ENCODE measurements at places on chromosomes 7 and 10.

- DNase-seq = no peak
Measured at GRCh38 chr7:39588416-39588815, 22.2 kb downstream of the YAE1 start.

DNA sequence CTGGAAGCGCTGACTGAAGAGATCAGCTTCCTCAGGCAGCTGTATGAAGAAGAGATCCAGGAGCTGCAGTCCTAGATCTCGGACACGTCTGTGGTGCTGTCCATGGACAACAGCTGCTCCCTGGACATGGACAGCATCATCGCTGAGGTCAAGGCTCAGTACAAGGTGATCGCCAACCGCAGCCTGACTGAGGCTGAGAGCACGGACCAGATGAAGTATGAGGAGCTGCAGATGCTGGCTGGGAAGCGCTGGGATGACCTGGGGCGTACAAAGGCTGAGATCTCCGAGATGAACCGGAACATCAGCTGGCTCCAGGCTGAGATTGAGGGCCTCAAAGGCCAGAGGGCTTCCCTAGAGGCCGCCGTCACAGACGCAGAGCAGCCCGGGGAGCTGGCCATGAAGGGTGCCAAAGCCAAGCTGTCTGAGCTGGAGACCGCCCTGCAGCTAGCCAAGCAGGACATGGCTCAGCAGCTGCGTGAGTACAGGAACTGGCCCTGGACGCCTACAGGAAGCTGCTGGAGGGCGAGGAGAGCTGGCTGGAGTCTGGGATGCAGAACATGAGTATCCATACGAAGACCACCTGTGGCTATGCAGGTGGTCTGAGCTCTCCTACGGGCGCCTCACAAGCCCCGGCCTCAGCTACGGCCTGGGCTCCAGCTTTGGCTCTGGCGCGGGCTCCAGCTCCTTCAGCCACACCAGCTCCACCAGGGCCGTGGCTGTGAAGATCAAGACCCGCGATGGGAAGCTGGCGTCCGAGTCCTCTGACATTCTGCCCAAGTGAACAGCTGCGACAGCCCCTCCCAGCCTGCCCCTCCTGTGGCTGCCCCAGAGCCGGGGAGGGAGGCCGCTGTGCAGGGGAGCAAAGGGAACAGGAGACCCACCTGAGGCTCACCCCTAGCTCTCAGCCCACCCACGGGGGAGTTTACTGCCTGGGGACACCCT lies 24.9 kb upstream of the AMPH start:
- DNase-seq = no peak

DNA sequence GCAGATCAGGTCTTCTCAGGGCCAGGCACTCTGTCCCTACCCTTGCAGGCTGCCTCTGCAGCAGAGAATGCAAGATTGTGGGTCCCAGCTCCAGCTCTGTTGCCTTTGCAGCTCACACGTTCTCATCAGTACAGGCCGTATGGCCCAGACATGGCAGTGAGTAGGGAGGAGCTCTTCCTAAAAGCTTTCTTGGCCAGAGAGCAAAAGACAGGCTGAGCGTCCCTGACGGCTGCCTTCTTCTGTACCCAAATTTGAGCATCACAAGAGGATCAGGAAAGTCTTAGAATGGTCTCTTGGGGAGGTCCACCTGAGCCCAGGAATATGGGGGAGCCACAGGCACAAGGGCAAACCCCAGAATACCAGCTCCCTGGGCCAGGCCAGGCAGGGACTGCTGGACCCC lies 266.3 kb upstream of the ZMIZ1 start:
- DNase-seq = no peak

GRCh38 chr10:116017405-116017804 lies 255.6 kb downstream of the GFRA1 start:
- no peak for DNase-seq

- no peak for DNase-seq
Measured at GRCh38 chr7:24052572-24053260, 231.3 kb upstream of the NPY start.

- DNase-seq = peak; percentile 33
Measured at GRCh38 chr7:136687693-136688322, 180.6 kb upstream of the CHRM2 start.

- DNase-seq = no peak
Measured at GRCh38 chr10:23114228-23114850, 19.0 kb downstream of the MSRB2 start.

- DNase-seq = peak; percentile 17
Measured at GRCh38 chr10:94500063-94500462, 45.5 kb upstream of the HELLS start.

DNA sequence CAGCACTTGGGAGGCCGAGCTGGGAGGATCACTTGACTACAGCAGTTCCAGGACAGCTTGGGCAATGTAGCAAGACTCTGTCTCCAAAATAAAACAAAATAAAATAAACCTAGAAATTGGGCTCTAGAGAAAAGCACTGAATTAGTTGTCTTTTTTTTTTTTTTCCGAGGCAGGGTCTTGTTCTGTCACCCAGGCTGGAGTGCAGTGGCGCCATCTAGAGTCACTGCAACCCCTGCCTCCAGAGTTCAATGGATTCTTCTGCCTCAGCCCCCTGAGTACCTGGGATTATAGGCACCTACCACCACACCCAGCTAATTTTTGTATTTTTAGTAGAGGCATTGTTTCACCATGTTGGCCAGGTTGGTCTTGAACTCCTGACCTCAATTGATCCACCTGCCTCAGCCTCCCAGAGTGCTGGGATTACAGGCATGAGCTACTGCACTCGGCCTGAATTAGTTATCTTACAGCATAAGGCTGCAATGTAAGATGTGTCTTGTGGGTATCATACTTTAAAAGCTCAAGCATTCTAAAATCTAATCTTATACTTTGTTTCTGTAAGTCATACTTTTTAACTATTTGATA lies 12.8 kb downstream of the MEIG1 start:
- no peak for DNase-seq

DNA sequence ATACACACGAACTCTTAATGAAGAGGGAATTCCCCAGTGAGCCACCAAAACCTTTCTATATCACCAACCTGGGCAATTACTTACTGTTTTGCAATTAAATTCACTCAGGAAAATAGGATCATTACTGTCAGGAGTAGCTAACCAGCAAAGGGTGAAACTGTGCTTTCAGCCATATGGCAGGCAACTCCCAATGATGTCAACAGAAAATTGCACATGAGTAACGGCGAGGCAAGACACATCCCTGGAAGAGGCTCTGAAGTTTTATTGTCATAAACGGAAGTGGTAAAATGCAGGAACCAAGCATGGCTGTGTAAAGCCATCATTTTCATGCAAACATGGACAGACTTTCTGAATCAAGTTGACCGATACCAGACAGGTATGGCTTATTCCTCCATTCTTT lies 548.9 kb upstream of the AUTS2 start:
- DNase-seq = no peak

DNA sequence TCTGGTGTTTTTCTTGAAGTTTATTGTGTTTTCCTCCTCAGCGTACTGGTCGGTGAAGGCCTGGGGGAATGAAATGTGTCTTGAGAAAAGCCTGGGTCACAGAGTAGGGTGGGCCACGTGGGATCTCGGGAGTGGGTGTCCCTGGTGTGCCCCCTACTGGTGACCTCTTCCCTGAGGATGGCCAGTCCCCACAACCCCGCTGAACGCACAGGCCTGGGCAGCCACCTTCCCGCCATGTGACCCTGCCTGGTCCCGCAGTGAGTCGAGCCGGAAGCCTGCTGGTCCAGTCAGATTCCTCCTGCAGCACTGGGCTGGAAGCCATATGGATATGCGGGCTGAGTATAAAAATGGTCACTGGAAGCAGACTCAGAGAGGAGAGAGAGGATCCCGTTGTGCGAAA lies 52.9 kb upstream of the GNA12 start:
- no peak for DNase-seq

GRCh38 chr7:68470836-68471435 lies 1127.3 kb upstream of the AUTS2 start:
- no peak for DNase-seq

GRCh38 chr10:36455526-36456133 lies 669.8 kb upstream of the ANKRD30A start:
- DNase-seq = no peak

GRCh38 chr10:112510384-112510783 lies 63.4 kb downstream of the VTI1A start:
- no peak for DNase-seq

- no peak for DNase-seq
Measured at GRCh38 chr10:85902051-85902450, 464.5 kb downstream of the GRID1 start.

- no peak for DNase-seq
Measured at GRCh38 chr7:105022458-105022857, 8.5 kb downstream of the KMT2E start.

GRCh38 chr7:115952832-115953231 lies 77.7 kb downstream of the TFEC start:
- no peak for DNase-seq

- DNase-seq = no peak
Measured at GRCh38 chr10:26445411-26446031, 7.4 kb downstream of the APBB1IP start.

DNA sequence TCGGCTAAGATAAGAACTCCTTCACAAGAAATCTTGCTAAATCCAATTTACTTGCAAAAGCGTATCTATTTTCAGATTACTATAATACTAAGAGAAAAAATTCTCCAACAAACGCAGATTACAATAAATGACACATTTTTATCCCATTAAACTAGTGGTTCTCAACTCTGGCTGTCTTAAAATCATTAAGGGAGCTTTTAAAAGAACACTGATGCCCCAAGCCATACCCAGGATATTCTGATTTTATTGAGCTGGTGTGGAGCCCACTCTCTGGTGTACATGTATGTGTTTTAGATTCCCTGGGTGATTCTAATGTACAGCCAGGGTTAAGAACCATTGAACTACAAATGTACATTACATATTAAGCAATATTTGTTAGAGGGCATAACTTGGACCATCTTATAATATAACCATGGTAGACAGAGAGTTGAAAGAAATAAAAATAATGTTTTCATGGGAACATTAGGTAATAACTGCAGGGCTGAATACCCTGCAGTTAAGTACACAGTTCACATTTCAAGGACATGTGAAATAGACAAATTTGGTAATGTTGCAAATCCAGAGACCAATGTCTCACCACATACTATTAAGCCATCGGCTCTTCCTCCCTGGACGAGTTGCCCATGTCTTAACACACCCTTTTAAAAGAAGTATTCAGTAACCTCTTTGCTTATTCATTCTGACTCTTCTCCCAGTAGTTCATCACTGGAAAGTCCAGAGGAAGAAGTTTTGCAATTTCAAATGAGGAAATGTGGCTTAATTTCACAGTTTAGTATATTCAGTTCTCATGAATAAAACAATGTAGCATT lies 6.2 kb downstream of the GSAP start:
- DNase-seq = no peak

DNA sequence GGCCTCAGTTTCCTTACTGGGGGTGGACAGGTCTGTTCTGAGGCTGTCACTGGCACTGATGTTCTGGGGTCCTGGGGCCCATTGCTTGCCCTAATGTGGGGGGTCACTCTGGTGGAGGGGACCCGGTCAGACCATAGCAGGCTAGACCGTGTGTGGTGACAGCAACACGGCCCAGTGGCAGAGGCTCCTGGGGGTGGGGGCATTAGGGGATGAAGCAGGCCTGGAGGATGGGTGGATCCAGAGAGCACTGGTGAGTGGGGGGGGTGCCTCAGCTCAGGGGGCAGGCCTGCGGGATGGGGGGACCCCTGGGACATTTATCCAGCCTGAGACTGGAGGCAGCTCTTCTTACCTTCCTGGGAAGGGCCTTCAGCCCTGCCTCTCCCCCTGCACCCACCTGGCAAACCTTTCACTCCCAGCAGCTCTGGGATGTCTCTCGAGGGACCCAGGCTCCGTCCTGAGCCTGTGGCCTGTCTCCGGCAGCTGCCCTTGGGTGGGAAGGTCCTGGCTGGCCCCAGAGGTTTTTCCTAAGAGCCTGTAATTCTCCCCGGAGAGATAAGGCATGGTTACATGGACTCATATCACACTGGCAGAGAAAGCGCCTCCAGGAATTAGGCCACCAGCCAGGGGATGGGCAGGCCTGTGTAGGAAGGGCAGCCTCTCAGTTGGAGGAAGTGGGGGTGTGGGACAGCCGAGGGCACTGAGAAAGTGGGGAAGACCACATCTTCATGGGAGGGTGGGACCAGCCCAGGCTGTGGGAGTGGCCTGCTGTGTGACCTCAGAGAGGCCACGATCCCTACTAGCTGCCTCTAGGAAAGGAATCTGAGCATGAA lies 147.7 kb downstream of the UBE2H start:
- DNase-seq = no peak

GRCh38 chr7:137937202-137937560 lies 64.7 kb downstream of the CREB3L2 start:
- no peak for DNase-seq

DNA sequence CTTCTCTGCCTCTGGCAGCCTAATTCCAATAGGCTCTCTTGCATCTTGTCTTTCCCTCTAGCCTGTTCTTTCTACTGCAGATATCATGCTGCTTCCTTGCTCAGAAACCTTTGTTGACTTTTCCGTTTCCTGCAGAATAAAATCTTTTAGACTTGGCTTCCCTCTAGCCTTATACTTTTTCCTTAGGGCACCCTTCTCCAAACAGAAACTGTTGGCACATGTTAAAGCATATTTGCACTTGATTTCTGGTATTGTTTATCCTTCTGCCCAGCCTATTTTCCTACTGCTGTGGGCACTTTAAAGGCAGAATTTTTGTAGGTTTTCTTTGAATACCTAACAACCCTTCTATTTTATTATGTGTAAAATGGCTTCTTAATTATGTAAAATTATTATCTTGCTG lies 4.6 kb downstream of the GNAI1 start:
- DNase-seq = no peak

- no peak for DNase-seq
Measured at GRCh38 chr7:68364886-68365625, 1233.2 kb upstream of the AUTS2 start.

GRCh38 chr7:150994838-150995510 lies 4.2 kb downstream of the NOS3 start:
- no peak for DNase-seq

DNA sequence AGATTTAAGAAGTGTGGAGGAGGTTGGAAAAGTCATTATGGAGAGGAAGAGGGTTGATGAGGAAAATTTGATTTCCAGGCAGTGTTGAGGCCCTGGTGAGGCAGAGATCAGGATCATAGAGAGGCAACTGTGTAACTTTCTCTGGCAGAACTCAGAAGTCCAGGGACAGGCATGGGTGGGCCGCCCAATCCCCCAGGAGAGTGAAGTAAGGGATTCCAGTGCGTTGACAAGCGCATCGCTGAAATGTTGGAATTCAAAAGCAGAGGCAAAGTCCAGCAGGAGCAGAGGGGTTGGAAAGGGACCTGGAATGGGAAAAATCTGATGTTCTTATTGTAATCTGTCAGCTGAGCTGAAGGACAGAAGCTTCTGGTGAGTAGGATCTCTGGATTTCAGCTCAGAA lies 207.3 kb downstream of the FAM107B start:
- no peak for DNase-seq
